ENCODE measurements at places on chromosomes 16 and 17. TPM values are rescaled to one million over a fixed set of nuclear protein-coding genes. Genes with fewer than 3 reads are reported as not detected.

The SYNGR3 gene
- 4.7 TPM for total RNA-seq

The CD68 gene
- total RNA-seq: 2.4 TPM

The HOXB1 gene
- total RNA-seq: not detected

The KRTAP9-8 gene
- total RNA-seq: not detected

The GTF3C1 gene
- total RNA-seq: 95.1 TPM

The LCAT gene
- total RNA-seq: 7.3 TPM

The CCR7 gene
- not detected for total RNA-seq

The ZACN gene
- total RNA-seq: not detected

The LITAF gene
- 38.9 TPM for total RNA-seq

The MED1 gene
- total RNA-seq: 20.6 TPM

The NLGN2 gene
- total RNA-seq: 9.3 TPM

The CHCT1 gene
- total RNA-seq: not detected

The PDE6G gene
- not detected for total RNA-seq

The MYL11 gene
- total RNA-seq: 9,092 TPM

The OTOP3 gene
- total RNA-seq: 1.4 TPM

The JUP gene
- 194 TPM for total RNA-seq

The STX1B gene
- total RNA-seq: 0.92 TPM

The REXO5 gene
- total RNA-seq: 10.2 TPM

The CLEC16A gene
- 22.1 TPM for total RNA-seq

The KRT25 gene
- not detected for total RNA-seq

The WNT9B gene
- total RNA-seq: not detected

The CNGB1 gene
- 0.41 TPM for total RNA-seq

The KRTAP4-4 gene
- total RNA-seq: not detected

The CFAP52 gene
- total RNA-seq: not detected

The CD300A gene
- 3.0 TPM for total RNA-seq

The RBFOX1 gene
- total RNA-seq: 34.4 TPM

The C17orf113 gene
- total RNA-seq: 2.3 TPM

The MED9 gene
- total RNA-seq: 23.0 TPM

The KRT27 gene
- total RNA-seq: not detected

The ZC3H7A gene
- 71.3 TPM for total RNA-seq

The CSF3 gene
- total RNA-seq: not detected

The KRTAP9-4 gene
- not detected for total RNA-seq

The IKZF3 gene
- 0.51 TPM for total RNA-seq

The CCL2 gene
- 11.3 TPM for total RNA-seq

The DPEP1 gene
- total RNA-seq: 0.21 TPM

The QRICH2 gene
- total RNA-seq: 2.1 TPM

The PROCA1 gene
- total RNA-seq: 0.21 TPM

The SLC38A8 gene
- total RNA-seq: not detected

The KRT14 gene
- total RNA-seq: 738 TPM

The ZNF385C gene
- total RNA-seq: 0.41 TPM

The AOC2 gene
- total RNA-seq: 1.4 TPM
